ENCODE measurements at places on chromosomes 2 and 18. TPM values are rescaled to one million over a fixed set of nuclear protein-coding genes. Genes with fewer than 3 reads are reported as not detected.
A peak's percentile ranks its signal among the peaks of the same experiment; 100 is the strongest.

DNA sequence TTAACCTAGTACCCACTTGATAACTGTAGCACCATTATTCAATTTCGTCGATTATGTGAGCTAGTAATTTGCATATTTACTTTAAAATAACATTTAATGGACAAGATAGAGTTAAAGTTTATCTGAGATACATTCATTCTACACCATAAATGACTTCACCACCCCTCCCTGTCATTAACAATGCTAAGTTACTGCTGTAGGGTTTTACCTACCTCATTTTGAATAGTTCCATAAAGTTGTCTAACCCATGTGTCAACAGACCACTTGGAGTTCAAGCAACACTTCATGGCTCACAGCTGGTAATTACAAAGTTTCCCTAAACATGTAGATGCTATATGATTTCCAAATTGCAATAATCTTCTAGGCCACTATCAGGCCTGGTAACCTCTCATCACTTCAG is 127.4 kb upstream of the CYP26B1 start:
- no peak for DNase-seq

- no peak for DNase-seq
Measured at GRCh38 chr2:209472112-209472832, 48.4 kb downstream of the MAP2 start.

DNA sequence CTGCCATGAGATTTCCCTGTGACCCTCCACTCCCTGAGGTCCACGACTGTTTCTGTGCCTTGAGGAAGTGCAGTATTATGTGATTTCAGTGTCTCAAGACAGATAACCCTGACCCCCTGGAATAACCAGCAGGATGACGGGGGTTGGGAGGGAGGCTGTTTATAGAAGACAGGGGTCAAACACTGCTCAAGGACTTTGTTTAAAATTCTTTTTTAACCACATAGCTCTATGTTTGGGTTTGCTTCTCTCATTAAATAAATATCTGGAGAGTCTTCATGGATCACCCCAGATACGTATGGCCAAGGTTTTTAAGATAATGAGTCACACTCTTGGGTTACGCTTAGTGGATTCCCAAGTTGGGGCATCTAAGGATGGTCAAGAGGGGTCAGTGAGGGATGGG is 523.8 kb upstream of the TNP1 start:
- no peak for DNase-seq

The OTOS gene
- total RNA-seq = not detected

The PLA2R1 gene
- total RNA-seq = 17.9 TPM

The ATG4B gene
- total RNA-seq = 31.5 TPM

The COPS9 gene
- total RNA-seq = 53.5 TPM

GRCh38 chr18:38427234-38427633 is 861.6 kb upstream of the CELF4 start:
- no peak for DNase-seq

- DNase-seq = no peak
Measured at GRCh38 chr18:58934356-58934755, 69.7 kb downstream of the ZNF532 start.

- DNase-seq = peak; percentile 20
Measured at GRCh38 chr18:60910534-60910933, 422.7 kb upstream of the CDH20 start.

The IL36A gene
- not detected for total RNA-seq

DNA sequence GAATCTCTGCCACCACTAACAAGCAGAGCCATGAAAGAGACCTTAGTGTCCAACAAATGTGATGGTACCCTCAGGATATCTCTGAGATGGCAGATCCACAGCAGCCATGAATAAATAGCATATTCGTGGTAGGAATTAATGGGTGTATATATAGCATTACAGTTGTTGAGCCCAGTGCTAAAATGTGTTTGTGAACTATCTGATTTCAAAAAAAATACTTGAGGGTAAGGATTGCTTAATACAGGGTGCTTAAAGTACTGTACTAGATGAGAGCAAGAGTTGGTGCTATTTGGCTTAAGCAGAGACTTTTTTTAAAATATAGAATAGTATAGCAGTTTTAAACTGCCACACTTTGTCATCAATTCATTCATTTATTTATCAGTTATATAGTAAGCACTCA is 101.5 kb upstream of the GALNT5 start:
- DNase-seq = no peak

DNA sequence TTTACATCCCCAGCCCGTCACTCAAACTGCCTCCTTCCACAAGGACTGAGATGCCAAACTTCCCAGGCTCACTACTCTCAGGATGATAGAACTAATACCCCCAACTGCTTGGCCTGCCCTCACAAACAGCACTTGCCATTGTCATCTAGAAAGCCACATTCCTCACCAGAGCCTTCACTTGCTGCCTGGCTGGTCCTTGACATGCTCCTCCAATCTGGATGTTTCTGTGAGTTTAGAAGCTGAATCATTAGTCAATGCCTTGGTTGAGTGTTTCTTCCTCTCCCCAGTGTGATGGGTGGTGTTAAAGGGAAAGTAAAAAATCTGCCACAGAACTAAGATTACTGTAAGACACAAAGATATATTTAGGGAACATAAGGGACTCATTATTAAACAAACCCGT is 52.5 kb downstream of the MARCHF4 start:
- no peak for DNase-seq

The UGT1A4 gene
- 1.1 TPM for total RNA-seq

- DNase-seq = peak; percentile 60
Measured at GRCh38 chr2:60354713-60355112, 198.7 kb downstream of the BCL11A start.

The IL36B gene
- not detected for total RNA-seq

DNA sequence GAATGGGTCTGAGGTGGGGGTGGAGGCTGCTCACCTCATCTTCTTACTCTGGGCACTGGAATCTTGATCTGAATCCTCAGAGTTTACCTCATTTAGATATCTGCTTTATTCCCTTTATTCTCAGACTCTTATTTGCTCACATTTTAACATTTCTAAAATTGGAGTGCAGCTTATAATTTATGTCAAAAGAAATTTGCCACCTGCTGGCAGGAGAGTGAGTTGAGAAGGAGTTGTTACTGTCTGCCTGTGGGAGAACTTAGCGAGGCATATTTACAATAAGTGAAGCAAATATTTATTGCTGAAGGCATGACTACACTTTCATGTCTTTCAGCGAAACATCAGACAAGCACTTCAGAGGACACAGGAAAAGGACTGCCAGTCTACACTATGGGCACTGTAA is 16.4 kb upstream of the KIAA2012 start:
- no peak for DNase-seq

DNA sequence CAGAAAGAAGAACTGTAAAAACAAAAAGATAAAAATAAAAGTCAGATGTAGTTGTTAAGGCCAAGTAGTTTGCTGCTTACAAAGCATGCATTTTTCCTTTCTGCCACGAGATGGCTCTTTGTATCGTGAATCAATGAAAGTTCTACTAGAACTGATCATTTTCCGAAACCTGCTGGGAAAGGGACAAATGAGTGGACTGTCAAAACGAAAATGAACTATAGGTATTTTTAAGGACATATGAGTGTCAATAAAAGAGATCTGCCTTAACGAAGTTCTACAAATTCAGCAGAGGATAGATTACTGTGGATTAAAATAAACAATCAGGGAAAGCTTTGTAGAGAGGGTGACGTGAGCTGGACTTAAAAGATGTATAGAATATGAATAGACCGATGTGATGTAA is 15.0 kb upstream of the ELOA2 start:
- DNase-seq = peak; percentile 3

DNA sequence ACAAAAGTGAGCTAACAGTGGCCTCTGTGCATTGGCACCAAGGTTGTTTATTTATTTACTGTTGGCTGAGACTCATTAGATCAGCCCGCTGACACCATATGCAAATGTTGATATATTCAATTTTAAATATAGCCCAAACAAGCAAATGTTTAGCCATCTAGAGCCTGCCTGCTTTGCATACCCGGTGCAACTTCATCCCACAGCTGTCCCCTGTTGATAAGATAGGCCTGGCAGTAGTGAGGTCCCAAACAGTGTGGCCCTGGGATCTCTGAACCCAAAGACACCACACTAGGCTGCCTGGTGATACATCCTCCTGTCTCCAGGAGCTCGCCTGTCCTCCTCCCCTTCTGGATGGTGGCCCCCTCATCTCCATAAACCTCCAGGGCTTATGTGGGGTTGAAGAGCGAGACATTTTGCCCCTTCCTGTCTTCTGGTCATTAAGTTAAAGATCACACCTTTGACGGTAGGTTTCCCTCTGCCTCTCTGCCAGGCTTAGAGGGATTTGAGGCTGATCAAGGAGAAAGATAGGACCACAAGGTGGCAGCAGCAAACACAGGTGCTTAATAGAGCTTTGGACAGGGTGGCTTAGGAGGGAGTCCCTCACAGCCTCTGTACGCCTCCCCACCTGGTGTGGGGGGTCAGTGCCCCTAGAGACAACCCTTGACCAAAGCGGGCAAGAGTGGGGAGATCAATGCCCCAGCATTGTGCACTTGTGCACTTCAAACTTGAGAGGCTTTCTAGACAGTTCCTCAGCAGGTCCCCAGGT is 23.7 kb upstream of the MYO5B start:
- no peak for DNase-seq

DNA sequence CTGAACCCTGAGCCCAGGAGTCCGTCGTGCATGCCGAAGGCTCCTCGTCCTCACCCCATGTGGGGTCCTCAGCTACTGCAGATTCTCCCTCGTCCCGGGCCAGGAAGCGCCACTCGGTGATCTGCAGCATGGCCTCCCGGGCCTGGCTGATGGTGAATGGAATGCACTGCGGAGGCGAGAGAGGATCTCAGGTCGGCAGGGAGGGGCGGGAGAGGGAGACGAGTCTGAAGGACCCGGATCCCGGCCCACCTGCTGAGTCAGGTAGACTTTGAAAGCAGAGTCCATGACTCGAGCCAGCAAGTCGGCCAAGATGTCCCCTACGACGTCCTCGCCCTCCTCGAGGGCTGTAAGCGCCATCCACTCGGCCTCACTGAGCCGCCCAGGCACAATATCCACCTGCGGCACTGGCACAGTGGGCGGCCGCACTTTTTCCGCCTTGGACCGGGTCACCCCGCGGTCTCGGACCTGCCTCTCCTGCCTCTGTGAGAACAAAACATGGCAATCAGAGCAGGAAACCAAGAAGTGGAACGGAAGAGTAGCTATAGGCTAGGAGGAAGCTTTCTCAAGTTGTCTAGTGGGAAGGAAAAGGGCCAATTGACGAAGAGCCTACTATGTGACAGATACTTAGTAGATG is 5.5 kb downstream of the C2orf81 start:
- no peak for DNase-seq

- DNase-seq = no peak
Measured at GRCh38 chr18:28399781-28400362, 222.9 kb upstream of the CDH2 start.

DNA sequence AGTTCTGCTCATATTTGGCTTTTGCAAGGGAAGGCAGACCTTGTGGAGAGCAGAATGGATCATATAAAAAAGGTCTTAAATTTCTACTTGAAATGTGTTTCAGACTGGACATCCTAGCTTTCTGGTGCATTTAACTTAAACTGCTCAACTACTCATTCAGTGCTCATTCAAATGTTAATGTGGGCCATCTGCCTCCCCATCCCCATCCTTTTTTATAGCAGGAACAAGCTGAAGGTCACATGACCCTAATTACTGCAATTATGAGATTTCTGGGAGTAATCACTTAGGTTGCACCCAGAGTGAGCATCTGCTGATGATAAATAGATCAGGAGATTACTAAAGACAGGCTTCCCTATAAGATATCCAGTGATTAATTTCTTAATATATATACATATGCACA is 96.1 kb downstream of the MAP2 start:
- no peak for DNase-seq

DNA sequence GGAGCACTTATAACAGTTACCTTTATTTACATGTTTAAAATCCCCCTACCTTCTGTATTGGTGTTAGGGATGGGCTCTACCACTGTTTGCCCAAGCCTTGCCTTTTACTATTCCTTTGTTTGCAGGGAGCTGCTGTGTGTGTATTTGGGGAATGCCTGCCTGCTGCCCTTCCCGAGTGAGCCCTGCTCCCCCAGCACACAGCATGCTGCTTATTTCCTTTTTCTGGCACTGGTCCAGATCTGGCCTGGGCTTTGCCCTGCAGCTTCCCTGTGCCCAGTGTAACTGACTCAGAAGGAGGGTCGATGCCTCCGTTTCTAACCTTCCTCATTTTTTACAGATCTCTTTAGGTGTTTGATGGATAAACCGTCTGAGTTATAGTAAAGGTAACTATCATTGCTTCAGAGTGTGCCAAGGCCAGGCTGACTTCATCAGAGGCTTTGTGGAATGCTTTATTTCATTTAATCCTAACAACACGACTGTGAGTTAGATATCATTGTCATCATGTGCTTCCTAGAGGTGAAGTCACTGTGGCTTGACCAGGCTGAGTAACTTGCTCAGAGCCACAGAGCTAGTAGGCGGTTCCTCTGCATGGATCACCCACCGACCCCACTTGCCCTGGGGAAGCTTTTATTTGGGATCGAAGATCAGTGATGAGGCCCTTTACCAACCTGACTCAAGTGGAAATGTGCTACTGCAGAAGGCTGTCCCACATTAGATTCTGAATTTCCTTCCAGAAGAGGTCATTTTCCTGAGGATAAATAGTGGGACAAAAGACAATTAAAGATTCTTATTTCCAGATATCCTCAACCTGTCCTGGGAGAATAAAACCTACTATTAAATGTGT is 238.8 kb downstream of the ZNF407 start:
- DNase-seq = no peak

GRCh38 chr2:28616396-28616999 is 120.6 kb downstream of the PLB1 start:
- no peak for DNase-seq

- no peak for DNase-seq
Measured at GRCh38 chr2:112216167-112216566, 38.7 kb downstream of the ZC3H8 start.

The GKN2 gene
- not detected for total RNA-seq

Measured in urinary bladder (tissue), 4 donors.